CD4-positive, alpha-beta T cell treated with Interleukin-12 subunit alpha and Interleukin-12 subunit beta, for 1 hour (primary cell): ENCODE measurements at places on chromosomes 6 and 20.
A peak's percentile ranks its signal among the peaks of the same experiment; 100 is the strongest.

DNA sequence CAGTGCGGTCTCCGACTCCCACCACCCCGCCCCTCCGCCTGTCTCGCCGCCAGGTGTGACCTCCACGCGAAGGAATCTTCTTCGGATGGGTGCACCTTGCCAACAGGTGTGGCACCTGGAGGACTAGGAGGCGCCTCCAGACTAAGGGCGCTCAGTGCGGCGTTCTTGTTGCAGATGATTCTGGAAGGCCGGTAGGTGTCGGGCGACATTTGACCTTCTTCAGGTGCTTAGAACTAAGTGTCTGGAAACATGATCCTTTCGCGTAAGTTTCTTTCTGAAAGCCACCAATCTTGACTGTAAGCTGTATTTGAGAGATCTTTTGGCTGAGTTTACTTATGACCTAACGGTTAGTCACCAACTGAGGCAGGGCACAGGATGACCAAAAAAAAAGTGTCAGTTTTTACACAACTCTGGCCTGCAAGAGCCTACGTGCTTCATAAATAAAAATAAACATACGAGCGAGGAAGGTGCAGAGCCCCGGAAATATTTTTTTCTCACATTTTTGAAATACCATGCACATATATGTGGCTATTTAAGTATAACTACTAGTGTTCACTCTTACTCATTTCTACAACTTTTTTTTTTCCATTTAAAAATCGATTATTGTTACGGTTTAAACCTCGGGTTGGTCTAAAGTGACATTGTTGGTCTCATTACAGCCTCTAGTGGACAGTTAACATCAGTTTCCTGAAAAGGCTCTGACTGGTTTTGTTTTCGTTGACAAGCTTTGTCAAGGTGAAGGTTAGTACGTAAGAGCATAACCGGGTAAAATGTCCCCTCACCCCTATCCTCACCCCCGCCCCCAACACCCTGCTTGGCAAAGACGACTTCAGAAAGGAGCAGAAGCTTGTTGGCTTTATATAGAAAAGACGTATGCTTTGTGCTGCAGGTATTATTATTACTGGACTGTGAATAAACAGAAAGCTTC is 1.6 kb upstream of the ATXN1 start:
- DNase-seq: peak; percentile 88

- no peak for DNase-seq
These were observed 107.6 kb upstream of the MCHR2 start for GRCh38 chr6:100101644-100102043.

DNA sequence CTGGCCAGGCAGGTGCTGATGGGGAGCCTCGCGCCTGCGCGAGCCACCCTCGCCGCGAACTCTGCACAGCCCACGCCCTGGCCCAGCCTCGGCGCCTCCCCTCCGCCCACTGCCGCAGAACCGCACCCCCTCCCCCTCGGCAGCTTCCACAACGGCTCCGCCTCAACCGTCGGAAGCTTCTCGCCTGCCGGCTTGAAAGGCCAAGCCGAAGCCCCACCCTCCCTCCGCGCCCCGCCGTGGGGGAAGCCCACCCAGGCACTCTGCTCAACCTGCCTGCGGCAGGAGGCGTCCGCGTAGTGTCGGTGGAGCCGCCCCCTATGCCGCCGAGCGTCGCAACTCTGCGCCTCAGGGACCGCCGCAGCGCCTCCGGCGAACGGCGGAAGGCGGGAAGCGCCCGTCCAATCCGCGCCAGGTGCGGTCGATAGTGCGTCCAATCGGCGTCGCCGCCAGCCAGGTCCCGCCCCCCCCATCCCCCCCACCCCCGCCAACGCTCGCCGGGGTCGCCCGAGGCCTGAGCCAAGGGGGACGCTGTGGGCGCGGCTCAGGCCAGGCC is at the start of gene SYCP2:
Gene SYCP2 (minus strand): TSS at position 342 of the 553 bp plus-strand sequence. CDS start 11,224 bp downstream, outside the sequence.
- peak; percentile 71 for DNase-seq

DNA sequence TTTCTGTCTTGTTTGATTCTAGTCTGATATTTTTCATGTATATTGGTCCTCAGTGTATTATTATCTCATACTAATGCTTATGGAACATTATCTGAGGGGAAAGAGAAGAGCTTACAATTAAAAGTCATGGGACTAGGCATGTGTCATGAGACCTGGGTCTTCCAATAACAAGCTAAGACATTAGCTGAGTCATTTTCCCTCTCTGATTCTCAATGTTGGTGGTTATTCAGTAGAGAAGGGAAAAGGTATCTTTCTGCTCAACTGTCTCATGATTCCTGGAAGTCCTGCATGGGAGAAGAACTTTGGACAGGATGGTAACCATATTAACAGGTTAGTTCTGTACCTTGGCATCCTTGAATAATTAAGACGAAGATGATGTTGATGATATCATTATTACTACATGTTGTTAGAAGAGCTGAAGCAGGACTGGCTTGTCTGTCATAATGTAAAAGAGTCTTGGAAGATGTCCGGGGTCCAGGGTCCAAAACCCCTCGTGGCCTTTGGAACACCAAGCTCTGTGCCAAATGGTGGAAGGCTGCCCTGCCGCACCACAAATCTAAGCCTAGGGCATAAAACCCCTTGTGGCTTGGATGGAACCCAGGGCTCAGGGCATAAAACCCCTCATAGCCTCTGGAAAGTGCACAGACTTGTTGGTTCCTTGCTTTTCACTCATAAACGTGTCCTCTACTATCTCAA is 19.1 kb downstream of the TRIM38 start:
- DNase-seq: no peak

- DNase-seq: no peak
These were observed 50.6 kb downstream of the GINS1 start for GRCh38 chr20:25457886-25458680.

DNA sequence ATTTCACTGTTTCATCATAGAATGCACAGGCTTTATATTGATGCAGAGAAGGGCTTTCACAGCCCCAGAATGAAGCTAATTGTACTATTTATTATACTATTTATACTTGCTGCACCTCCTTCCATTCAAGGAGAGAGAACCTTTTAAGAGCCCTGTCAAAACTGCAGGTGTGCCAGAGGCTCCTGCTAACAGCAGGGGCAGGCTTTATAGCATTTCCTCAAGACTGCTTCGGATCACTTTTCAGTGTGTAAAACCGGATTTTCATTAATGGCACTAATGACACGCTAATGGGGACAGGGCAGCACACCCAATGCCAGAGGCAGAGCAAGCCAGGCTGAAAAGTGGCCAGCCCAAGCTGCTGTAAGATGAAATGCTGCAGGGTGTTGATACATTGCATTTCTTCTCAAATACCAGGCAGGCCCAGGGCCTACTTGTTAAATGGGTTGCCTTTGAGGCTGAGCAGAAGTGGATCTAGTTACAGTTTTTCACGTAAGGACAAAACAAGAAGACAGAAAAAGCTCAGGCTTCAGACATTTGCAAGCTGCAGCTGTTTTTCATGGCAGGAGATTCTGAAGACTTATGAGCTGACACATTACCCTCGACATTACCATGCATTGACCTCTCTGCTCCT is 487.7 kb upstream of the BTBD3 start:
- DNase-seq: no peak

DNA sequence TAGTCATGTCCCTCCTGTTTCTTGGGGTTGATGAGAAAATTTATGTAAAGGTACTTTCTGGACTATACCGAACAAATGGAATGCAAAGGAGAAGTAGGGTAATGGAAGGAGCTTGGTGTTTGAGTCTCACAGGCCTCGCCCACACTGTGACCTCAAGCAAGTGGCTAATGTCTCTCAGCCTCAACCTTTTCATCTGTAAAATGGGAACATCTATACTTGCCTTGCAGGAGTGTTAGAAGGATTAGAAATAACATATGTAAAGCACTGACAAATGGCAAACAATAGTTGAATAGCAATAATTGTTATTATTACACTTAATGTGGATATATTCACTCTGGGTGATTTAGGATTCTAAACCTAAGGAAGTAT is 8.9 kb upstream of the PKIG start:
- DNase-seq: no peak

DNA sequence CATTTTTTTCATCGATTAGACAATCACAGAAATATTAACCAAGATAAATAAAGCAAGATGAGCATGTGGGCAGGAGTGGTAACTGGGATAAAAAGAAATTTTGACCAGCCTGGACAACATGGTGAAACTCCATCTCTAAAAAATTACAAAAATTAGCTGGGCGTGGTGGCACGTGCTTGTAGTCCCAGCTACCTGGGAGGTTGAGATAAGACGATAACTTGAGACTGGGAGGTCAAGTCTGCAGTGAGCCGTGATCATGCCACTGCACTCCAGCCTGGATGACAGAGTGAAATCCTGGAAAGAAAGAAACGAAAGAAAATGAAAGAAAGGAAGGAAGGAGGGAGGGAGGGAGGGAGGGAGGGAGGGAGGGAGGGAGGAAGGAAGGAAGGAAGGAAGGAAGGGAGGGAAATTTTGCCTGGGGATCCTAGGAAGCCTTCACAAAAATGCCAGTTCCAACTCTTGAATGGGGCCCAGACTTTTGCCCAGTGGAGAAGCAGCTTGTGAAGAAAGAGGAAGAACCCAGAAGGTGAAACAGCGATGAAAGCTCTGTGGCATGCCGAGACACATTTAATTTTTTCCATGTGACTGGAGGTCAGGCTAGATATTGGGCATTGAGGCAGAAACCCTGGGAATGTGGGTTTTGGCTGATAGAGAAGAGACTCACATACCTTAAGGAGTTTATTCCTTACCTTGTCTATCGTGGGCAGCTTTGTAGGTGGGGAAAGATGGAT is 20.3 kb downstream of the CCDC170 start:
- no peak for DNase-seq
